Fibroblast of skin of scalp (primary cell): ENCODE measurements at places on chromosomes 3 and 15.

DNA sequence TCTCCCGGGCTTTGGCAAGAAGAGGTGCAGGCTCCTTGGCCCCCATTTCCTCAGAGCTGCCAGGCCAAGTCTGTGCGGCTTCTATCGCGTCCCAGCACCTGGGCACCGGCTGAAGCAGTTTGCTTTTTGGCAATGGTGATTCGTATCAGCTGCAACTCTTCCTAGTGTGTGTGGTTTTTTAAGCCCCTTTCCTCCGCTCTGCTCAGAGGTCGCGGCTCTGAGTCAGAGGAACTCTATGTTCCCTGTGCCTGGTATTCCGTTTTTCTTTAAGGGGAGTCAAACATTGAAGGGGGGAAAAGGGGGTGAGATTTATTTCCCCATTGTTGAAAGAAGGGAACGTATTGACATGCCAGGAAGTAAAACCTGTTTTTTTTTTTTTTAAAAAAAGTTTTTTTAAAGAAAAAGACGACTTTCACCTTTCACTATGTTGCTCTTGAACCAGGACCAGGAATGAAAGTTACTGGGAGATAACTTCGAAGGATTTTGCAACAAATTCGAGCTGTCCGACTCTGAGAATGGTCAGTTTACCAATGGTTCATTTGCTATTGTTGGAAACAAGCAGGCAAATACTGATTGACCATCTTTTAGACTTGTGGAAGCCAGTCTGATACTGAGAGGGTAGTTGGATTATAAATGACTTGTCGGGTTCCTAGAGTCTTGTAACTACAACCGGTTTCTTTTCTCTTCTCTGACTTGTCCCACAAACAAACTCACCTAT is 1.1 kb downstream of the ARMC8 start:
- DNase-seq, result peak; percentile 43

- peak; percentile 83 for DNase-seq
Measured at GRCh38 chr15:40044717-40045571, 6.0 kb upstream of the SRP14 start.

- DNase-seq, result no peak
Measured at GRCh38 chr3:72427624-72428023, 420.6 kb downstream of the SHQ1 start.

DNA sequence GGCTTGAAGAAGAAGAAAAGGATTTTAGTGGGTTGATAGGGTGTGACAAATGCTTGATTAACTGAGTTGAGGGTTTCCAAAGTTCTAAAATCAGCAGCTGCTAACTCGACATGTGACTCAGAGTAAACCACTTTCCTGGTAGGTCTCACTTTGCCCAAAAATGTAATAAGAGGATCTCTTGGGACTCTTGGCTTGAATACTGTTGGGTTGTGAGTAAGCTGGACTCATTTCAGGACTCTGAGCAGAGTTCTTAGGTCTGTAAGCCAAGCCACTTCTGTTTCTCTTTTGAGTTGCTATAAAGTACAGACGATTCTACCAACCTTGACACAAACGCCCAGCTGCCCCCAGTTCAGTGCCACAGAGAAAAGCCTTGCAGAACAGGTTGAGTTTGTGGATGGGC is 241.1 kb downstream of the ZNF621 start:
- DNase-seq, result peak; percentile 46

GRCh38 chr3:78621061-78621716 is 1146.6 kb downstream of the ROBO1 start:
- peak; percentile 37 for DNase-seq

- DNase-seq, result no peak
Measured at GRCh38 chr3:186079925-186080324, 29.0 kb downstream of the ETV5 start.

DNA sequence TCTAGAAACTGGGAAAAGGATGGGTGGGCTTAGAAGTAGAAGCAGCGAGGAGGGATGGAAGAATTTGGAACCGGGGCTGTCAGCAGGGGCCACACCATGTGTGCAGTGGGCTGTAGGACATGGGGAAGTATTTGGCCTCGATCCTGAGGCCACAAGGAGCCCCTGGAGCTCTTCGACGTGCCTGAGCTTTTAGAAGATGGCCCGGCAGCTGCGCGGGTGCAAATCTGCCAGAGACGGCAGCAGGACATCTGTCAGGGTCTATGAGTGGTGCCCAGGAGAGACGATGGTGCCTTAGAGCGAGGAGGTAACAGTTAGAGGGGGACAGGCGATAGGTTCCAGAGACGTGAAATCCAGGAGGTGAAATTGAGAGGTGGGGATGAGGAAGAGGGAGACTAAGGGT is 321.1 kb downstream of the UACA start:
- DNase-seq, result no peak

DNA sequence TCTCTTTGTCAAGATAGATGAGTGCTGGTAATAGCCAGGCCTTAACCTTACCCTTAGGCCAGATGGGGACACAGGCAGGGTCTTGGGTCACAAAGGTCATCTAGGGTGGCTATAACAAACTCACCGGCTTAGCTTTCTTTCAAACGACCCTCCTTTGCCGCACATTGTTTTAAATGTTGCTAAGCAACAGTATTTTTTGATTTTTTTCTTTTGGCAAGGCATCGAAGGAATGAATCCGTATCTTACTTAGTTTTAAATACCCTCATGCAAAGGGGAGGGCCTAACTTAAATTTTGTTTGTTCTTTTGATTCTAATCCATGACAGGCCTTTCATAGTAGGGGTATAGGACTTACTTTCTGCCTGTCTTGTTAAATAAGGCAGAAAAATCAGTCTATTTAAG is 35.2 kb downstream of the ITPR1 start:
- DNase-seq, result no peak
